ENCODE measurements at places on chromosomes 2 and 18.

DNA sequence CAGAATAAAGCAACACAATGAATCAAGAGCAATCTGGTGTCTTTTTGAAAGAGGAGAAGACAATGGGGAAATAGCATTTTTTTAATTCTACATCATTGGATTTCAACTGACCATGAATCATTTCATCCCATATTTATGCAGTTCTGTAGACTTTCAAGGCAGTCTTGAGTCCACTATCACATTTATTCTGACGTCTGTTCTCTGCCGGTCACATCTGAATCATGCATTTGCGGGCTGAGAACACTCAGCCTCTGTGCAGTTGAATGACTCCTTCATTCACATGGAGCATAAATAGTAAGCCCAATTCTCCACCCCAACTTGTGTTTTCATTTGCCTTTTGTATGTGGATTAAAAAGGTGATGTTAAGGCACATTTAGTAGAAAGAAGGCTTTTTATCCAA is 128.2 kb downstream of the AKAIN1 start:
- DNase-seq, result no peak

DNA sequence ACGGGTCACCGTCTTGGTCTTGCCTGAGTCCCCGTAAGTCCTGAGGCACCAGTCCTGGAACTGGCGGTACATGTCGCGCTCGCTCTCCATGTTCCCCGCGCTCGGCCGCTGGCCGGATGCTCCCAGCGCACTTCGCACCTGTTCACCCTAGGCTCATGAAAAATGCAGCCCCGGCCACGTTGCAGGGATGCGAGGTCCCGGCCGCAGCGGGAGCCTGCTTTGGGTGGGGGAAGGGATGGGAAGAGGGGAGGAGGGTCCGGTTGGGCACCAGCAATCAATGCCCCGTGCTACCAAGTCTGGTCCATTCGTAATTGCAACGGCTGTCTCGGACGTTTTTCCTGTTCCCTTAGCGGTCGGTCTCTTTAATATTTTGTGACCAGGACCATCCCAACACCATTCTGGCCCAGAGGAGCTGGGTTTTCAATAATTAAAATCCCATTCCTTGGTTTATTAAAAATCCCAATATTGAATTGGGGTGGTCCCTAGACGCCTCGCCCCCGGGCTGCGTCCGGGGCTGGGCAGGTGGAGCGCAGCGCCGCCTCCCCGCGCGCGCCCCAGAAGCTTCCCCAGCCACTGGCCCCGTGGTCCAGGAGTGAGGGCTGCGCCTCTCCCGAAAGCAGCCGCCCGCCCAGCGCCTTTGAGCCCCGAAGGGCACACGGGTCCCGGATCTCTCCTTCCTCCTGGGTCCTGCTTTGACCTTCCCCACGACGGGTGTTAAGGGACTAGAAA is 1.4 kb downstream of the NOL4 start:
- no peak for DNase-seq

DNA sequence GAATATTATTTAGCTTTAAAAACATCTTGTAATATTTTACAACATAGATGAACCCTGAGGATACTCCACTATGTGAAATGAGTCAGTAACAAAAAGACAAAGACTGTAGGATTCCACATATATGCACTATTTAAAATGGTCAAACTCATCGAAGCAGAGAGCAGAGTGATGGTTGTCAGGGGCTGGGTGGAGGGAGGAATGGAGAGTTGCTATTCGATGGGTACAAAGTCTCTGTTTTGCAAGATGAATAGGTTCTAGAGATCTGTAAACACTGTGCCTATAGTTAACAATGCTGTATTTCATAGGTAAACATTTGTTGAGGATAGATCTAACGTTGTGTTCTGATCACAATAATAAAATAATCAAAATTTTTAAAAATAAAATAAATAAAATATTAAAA is 1675.9 kb upstream of the CELF4 start:
- DNase-seq, result no peak

DNA sequence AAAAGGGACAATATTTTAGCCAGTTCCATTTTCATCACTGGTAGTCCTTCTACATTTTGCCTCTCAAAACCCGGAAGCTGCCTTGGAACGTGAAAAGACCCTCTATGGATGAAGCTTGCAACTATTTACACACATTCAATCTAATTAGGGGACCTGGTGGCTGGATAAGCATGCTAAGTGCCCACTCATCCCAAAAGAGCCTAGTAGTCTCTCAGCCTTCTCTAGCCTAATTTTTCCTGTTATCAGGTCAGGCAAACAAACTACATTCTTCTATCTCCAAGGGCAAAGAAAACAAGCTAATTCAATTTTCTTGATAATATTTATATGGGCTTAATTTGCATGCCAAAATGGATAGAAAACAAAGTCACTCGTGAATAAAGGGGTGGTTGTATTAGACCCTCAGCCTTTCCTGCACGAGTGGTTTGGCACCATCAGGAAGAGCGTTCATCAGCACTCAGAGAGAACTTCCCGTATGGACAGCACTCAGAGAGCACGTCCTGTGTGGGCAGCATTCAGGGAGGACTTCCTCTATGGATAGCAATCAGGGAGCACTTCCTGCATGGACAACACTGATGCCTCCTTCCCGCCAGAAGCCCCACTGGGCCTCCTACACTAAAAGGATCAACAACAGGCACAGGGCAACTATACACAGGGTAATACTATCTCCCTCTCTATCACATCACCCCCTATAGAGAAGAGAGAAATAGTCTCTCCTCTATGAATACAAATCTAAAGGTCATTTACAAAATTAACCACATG is 122.2 kb downstream of the RBMS1 start:
- DNase-seq, result no peak

DNA sequence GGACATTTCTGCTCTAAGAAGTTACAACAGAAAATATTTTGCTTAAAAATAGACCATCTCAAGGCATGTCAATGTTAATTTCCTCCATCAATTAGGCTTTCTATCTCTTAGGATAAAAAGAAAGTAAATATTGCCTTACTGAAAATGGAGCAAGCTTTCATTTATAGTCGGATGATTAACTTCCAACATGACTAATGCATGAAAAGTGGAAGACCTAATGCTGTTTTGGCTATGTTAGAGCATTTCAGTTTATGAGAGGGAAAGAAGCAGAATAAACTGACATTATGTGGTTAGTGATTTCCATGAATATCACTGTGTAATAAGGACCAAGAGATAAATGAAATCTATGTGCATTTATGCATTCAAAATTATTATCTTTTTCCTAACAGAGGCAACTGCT is 475.2 kb upstream of the UBE2E3 start:
- DNase-seq, result no peak

DNA sequence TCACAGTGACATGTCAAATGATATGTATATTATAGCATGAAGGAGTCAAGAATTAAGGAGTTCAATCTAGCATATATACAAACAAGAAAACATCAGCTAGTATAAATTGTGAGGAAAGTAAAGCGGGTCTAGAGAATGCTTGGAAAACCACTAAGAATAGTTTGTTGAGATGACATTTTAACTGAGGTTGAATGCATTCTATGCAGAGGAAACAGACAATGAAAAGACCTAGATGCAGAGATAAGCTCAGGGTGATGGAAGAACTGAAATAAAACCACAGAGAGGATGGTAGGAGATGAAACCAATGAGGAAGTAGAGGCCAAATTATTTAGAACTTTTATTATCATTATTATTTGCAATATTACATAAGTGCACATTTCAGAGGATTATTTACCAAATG is 803.6 kb upstream of the FANCL start:
- no peak for DNase-seq

- no peak for DNase-seq
These were observed 818.1 kb downstream of the SLC4A3 start for GRCh38 chr2:220445429-220446105.

DNA sequence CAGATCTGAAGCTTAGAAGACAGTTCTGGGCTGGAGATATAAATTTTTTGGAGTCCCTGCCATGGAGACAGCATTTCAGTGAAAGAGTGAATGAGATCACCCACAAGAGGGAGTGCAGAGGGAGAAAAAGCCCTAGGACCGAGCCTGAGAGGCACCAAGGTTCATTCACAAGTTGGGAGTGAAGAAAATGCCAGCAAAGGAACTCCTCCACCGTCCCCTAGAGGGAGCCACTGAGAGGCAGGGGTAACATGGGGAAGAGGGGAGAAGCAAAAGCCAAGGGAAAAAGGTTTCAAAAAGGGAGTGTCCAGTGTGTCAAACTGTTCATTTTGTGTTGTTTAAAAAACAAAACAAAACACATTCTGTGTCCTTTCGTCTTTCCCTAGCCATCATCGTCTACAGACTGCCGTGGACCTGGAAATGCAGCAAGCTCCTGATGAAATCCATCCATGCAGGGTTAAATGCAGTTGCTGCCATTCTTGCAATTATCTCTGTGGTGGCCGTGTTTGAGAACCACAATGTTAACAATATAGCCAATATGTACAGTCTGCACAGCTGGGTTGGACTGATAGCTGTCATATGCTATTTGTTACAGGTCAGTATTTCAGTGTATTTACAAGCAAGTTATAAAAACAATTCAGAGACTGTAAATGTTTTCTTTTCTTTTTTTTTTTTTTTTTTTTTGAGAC is 19.1 kb downstream of the CYBRD1 start:
- DNase-seq, result no peak

GRCh38 chr2:157934684-157935377 is 58.7 kb upstream of the ACVR1 start:
- no peak for DNase-seq

DNA sequence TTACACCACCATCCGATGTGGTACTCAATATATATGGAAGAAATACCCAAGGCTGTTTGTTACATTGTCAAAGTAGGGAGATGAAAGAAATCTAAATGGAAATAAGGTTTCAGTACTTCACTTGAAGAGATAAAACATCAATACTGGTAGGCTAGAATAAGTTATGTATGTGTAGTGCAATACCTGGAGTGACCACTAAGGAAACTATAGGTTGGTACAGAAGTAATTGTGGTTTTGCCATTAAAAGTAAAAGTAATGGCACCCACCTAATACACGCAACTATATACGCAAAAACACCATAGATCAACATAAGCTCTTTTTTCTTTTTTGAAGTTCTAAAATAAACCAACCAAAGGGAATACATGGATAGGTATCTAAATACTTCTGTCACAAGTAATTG is 143.2 kb upstream of the KYNU start:
- no peak for DNase-seq

- no peak for DNase-seq
These were observed 514.5 kb downstream of the LRRTM4 start for GRCh38 chr2:77007686-77008085.

DNA sequence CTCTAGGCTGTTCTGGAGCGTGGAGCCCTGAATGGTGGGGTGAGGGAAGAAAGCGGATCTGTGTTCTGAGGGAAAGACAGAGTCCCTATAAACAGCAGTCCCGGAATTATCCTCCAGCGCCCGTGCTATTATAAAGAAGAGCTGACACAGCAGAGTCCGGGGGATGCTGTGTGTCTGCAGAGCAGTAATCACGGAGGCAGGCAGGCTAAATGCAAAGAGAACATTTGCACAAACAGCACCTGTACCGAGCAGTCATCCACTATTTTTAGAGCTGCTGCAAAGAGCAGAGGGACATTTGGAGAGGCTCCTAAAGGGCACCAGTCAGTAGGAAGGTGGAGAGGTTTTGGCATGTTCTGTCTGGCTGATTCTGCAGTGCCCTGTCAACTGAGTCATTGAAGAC is 293.8 kb upstream of the SLC14A2 start:
- no peak for DNase-seq

GRCh38 chr2:181924336-181924735 is 32.8 kb downstream of the ITPRID2 start:
- DNase-seq, result no peak

- DNase-seq, result no peak
These were observed 127.6 kb upstream of the L3MBTL4 start for GRCh38 chr18:6542296-6542695.

GRCh38 chr2:42914314-42914713 is 121.9 kb upstream of the HAAO start:
- DNase-seq, result no peak

DNA sequence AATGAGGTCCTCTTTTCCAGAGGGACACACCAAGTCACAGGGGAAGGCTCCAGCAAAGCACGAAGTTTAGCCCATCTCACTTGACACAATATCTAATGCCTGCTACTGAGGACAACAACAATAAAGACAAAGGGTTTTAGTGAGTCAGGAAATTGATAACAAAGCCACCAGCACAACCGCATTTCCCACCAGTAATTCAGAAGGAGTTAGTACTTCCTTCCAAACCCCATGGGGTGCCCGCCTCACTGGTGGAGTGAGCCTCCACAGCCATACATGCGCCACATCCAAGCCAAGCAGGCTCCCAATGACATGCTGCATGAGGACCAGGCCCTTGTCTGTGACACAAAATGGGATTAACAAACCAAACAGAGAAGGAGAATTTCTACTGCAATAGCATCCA is 40.1 kb downstream of the MRPL35 start:
- no peak for DNase-seq

DNA sequence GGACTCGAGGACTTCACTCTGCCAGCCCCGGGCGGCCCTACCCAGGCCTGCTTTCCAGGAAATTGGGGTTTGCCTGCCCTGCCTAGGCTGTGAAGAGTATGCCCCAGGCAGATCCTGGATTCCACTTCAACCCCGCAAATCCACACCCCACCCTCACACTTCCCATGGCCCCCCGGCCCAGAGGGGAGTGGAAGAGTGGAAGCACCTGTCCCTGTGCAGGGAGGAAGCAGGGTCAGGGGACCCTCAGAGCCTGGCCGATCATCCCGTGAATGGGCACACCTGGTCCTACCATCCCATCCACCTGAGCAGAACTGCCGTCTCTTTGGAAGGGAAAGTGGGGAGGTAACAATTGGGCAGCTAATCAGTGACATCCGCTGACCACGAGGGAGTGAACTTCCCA is 245.2 kb downstream of the EIPR1 start:
- no peak for DNase-seq

DNA sequence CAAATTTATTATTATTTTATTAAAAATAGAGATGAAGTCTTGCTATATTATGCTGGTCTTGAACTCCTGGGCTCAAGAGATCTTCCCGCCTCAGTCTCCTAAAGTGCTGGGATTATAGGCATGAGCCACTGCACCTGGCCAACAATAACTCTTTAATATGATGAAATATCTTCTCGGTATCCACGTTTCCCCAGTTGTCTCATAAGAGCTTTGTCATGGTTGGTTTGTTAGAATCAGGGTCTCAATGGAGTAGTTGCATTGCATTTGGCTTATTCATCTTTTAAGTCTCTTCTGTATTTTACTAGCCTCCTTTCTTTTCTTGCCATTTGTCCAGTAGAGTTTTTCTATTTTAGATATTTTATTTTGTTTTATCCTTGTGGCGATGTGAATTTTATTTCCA is 32.7 kb upstream of the DLX2 start:
- DNase-seq, result no peak

DNA sequence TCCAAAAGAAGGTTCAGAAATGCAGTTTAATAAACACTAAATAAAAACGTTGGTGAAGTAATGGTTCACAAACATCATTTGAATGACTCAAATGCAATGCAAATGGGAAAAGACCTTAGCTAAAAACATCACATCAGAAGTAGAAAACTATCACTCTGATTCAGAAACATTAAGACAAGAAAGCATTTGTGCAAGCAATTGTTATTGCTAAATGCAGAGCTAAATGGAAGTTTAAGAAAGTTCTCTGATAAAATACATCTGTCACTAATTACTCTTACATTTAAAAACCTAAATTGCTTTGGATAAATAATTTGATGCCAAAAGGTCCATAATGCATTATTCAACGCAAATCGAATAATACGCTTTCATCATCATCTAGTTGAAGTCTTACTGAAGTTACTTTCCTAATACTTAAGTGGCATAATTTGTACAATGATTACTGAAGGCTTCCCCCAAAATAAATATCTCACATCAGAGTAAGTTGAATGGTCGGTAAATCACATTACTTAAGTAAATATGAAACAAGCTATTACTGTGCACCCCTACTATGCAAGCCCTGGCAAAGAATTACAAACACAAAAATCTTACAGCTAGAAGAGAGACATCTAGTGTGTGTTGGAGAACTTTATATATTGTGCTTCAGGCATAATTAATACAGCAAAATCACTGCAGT is 105.7 kb upstream of the KCTD1 start:
- no peak for DNase-seq
